ENCODE measurements at places on chromosomes 16 and 17.

DNA sequence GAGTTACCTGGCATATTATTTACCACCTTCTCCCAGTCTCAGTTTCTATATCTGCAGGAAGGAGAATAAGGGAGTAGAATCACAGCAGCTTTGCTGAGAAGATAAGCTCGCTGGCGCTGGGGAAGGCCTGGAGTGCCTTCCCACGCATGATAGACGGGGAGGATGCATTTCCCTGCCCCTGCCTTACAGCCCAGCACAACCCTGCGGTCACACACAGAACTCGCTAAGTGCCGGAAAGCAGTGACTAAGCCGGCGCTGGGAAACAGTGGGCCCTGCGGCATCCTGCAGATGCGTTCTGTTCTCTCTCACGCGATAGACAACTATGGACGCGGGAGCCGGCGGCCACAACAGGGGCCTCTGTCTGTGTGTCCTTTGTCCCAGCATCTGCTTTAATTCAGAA lies 4.8 kb downstream of the CA5A start:
- DNase-seq, result no peak

- no peak for DNase-seq
These were observed 186.1 kb downstream of the MSI2 start for GRCh38 chr17:57442401-57442823.

DNA sequence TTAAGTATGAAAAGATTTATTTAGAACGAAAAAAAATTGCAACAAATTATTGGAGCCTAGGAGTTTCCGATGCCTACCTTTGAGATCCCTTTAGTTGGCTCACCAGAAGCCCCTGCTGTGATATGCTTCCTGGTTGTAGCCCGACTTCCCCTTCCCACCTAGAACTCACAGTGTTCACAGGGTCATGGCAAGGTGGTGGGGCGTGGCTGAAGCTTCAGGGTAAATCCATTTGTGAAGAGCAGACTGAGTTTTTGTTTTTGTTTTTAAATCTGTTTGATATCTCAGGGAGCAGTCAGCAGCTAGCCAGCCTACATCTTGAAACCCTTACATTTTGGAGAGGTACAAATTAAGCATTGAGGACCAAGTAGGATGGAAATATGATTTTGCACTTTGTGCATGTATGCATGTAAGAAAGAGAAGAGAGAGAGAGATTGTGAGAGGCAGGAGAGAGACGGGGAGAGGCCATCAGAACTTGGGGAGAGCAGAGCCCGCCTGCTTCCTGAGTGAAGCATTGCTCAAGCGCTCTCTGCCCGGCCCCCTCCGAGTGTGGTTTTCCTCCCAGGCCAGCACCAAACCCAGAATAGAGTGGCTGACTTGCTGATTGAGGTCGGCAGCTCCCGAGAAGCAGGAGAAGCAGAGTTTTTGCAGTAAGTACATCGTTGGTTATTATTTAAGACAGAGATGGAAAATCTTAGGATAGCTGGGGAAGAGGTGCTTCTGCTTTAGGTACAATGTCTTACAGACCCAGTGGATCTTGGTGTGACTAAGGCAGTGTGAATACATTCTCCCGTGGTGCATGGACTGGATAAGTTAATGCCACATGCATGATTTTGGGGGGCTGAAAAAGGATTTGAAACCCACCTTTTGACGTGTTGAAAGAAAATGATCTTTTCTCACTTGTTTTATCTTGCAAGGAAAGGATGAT lies 64.2 kb downstream of the SPECC1 start:
- no peak for DNase-seq

DNA sequence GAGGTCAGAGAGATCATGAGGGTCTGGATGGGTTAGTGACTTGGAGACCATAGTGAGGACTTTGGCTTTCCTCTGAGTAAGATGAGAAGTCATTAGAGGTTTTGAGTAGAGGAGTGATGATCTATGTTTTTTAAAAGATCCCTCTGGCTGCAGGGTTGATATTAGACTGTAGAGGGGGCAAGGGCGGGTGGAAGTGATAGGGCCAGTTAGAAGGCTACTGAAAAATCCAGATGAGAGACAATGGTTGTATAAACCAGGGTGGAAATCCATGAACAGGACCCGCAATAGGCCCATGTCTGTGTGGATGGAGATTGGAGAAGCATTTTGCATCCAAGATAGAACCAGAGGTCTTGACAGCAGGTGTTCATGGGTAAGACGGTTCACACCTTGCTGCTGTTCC lies 9.8 kb downstream of the ITGAL start:
- no peak for DNase-seq

GRCh38 chr17:14474591-14474990 lies 173.7 kb downstream of the HS3ST3B1 start:
- no peak for DNase-seq

DNA sequence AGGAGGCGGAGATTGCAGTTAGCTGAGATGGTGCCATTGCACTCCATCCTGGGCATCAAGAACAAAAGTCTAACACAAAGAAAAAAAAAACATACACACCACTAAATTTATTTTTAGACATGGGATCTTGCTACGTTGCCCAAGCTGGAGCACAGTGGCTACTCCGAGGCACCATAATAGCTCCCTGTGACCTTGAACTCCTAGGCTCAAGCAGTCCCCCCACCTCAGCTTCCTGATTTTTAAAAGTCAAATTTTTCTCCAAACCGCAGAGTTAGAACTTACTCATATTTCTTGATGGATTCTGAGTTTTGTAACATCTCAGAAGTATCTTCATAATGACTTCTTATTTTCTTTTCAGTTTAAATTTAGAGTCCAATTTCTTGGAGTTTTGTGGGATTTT lies 3.4 kb downstream of the CMTM4 start:
- no peak for DNase-seq

DNA sequence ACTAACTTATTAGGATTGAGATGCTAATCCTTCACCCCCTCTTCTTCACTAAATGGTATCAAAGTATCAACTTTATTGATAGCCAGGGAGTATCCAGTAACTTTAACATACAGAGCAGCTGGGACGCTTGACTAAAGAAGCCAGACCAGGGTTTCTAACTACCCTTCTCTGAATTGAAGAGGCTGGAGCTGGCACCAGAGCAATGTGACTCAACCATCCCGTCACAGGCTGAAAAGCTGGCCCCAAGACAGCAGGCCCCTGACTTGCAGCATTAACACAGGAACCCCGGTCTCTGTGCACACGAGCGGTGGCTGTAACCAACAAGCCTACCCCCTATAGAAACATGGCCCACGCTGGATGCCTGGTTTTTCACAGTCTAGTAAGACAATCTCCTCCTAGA lies 59.8 kb downstream of the ANKFN1 start:
- no peak for DNase-seq

DNA sequence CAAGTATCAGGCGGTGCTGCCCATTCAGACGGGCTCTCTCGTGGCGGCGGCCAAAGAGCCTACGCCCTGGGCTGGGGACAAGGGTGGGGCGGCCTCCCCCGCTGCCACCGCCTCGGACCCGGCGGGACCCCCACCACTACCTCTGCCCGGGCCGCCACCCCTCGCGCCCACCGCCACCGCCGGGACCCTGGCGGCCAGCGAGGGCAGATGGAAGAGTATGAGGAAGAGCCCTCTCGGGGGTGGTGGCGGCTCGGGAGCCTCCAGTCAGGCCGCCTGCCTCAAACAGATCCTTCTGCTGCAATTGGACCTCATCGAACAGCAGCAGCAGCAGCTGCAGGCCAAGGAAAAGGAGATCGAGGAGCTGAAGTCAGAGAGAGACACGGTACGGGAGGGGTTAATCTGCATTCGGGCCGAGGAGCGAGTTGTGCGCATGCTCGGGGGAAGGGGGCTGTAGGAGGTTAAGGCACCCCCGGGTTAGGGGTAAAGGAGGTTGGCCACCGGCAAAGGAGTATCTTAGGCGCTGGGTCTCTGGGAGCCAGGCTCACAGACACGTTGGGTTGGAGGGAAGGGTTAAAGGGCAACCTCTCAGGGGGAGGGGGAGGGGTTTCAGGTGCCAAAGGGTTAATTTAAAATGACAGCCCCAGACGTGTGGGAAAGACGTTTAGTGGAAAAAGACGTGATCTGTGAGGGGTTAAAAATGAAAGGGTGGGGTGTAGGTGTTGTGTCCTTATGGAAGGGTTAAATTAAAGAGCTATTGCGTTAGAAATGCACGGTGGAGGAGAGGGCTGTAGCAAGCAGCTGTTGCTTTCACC lies 1.4 kb downstream of the MSL1 start:
- DNase-seq, result no peak
